ENCODE measurements at places on chromosomes 5 and 9.

- DNase-seq: no peak
Measured at GRCh38 chr9:10146517-10147331, 466.1 kb downstream of the PTPRD start.

- DNase-seq: no peak
Measured at GRCh38 chr5:88748666-88749065, 134.3 kb downstream of the MEF2C start.

GRCh38 chr5:138351056-138351455 is 1.4 kb upstream of the KDM3B start:
- DNase-seq: no peak

- DNase-seq: no peak
Measured at GRCh38 chr9:94772639-94773303, 46.3 kb downstream of the AOPEP start.

DNA sequence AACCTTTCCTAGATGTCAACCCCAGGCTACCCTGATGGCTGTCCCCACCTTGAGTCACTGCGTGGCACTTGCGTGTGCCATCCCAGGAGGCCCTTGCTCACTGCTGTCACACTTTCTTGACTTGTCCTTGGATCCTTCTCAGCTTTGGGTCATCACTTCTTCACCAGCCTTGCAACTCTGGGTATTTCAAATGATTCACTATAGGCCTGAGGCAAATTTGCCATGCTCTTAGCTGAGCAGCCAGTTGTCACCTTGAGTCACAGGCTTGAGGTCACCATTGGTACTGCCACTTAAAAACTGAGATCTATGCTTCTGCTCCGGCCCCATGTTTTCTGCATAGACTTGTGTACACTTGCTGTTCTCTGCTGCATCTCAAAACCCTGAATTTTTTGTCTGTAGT is 84.7 kb downstream of the BASP1 start:
- DNase-seq: no peak

GRCh38 chr9:137812356-137813023 is 65.1 kb upstream of the CACNA1B start:
- no peak for DNase-seq

DNA sequence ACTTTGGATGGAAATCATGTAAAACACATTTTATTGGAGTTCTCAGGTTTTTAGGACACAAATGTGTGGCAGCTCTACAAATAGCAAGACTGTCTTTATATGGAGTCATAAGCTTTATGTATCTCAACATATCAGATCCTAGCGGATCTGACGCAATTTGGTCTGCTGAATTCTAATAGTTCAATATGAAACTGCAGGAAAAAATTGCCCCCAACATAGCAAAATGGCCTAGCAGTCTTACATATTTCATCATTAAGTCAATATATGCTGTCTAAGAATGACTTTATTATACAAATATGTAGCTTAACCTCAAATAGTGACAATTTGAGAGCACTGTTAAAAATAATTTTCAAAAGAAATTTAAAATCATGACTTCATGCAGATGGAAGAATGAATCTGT is 244.3 kb downstream of the TAF11L14 start:
- no peak for DNase-seq

DNA sequence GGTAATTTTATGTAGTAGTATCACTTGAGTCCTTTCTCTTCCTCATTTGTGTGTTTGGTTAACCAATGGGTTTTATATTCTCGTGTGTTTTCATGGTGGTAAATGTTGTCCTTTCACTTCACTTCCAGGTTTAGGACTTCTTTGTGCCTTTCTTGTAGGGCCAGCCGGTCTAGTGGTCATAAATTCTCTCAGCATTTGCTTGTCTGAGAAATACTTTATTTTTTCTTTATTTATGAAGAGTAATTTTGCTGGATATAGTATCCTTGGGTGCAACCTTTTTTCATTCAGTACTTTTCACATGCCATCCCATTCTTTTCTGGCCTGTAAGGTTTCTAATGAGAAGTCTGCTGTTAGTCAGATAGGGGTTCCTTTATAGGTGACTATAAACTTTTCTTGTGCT is 107.1 kb downstream of the GNA14 start:
- no peak for DNase-seq

Measured in activated CD8-positive, alpha-beta memory T cell treated with anti-CD3 and anti-CD28 coated beads for 48 hours (primary cell).